NCI-H146 (cell line): ENCODE measurements at places on chromosomes 13 and 19.

DNA sequence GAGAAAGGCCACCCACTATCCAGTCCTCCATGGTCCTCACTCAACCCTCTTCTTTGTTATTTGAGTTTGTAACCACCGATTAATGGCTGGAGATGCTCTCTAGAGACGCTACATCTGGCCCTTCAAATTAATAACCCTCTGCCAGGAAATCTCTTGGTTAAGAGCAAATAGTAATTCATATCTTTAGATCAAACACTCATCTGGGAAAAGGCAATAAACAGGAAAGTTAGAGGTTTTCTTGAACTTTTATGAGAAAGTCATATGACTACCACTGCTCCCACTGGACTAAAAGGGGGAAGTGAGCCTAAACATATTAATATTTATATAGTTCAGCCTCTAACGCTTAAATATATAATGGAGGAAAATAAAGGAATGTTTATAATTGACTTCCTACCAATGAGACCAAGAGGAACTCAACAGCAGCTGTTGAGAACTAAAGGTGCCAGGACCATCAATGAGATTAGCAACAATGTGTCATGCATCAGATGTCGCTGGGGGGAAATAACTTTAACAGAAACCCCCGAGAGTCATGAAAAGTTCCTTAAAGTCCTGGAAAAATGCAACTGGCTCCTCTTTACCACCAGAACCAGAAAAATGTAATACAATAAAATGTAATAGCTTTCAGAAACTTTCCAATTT, 2.7 kb downstream of the TBC1D4 start:
- DNase-seq: no peak

DNA sequence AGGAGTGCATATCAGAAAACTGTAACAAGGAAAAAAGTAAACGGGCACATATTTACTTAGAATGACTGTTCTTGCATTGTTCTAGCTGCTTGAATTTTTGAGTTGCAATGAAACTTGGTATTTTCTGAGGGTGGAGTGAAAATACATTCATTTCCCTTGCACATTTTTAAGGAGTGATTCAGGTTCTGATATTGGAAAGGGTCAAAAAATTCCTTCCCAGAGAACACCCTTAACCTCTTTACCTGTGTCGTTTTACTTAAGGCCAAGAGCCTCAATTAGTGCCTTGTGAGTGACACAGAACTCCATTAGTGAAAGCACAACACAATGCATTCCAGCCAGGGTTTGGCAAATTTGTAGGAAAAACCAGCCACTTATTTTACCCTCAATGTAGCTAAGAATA, 2.3 kb downstream of the ITGBL1 start:
- no peak for DNase-seq

- no peak for DNase-seq
Observed at GRCh38 chr19:32415246-32415645, 9.7 kb downstream of the DPY19L3 start.

- no peak for DNase-seq
Observed at GRCh38 chr13:112907871-112908331, 61.1 kb upstream of the MCF2L start.

GRCh38 chr13:51495316-51495715, 42.5 kb upstream of the INTS6 start:
- DNase-seq: no peak

- DNase-seq: no peak
Observed at GRCh38 chr19:8576273-8576993, 809 bp downstream of the MYO1F start.

DNA sequence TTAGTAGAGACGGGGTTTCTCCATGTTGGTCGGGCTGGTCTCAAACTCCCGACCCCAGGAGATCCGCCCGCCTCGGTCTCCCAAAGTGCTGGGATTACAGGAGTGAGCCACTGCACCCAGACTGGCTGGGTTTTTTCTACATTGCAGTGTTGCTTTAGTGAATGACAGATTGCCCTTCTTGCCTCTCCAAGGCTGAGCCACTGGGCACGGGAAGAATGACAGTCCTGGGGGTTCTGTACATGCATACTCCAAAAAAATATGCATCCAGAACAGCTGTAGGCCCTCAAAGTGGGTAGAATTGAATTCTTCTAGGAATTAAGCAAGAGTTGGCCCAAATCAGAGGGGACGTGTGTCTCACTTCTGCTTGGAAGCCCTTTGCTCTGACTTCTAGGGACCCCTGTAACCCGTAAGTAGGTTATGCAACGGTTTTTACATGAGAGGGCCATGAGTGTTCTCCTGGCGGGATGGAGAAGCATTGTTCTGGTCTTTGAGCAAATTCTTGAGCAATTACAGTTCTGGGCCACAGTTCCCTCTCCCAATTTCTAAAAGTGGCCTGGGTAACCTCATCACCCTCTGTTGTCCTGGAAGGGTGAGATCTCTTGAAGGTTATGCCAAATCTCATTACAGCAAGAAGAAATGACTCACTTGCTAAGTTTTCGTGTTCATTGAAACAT, 3.6 kb downstream of the ACTN4 start:
- DNase-seq: no peak

DNA sequence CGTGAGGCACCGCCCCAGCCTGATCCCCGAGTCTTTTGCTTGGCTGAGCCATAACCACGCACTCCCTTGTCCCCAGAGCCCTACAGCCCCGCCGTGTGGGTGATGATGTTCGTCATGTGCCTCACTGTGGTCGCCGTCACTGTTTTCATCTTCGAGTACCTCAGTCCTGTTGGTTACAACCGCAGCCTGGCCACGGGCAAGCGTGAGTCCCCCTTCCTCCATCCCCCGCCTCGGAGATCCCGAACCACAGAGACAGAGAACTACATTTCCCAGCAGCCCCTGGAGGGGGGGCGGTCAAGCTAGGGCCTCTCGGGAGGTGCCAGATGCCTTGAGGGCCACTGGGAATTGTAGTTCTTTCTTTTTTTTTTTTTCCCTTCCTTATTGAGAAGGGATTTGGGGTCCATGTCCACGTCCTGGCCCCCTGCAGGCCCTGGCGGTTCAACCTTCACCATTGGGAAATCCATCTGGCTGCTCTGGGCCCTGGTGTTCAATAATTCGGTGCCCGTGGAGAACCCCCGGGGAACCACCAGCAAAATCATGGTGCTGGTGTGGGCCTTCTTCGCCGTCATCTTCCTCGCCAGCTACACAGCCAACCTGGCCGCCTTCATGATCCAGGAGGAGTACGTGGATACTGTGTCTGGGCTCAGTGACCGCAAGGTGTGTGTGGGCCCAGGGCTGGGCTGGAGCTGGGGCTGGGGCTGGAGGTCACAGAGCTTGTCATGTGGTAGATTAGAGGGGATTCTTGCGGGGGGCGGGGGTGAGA, 25.9 kb downstream of the GRIN2D start:
- peak; percentile 27 for DNase-seq

GRCh38 chr13:44326961-44327360, 46.7 kb upstream of the SERP2 start:
- no peak for DNase-seq

- DNase-seq: no peak
Observed at GRCh38 chr13:40028446-40028845, 373.0 kb downstream of the COG6 start.

DNA sequence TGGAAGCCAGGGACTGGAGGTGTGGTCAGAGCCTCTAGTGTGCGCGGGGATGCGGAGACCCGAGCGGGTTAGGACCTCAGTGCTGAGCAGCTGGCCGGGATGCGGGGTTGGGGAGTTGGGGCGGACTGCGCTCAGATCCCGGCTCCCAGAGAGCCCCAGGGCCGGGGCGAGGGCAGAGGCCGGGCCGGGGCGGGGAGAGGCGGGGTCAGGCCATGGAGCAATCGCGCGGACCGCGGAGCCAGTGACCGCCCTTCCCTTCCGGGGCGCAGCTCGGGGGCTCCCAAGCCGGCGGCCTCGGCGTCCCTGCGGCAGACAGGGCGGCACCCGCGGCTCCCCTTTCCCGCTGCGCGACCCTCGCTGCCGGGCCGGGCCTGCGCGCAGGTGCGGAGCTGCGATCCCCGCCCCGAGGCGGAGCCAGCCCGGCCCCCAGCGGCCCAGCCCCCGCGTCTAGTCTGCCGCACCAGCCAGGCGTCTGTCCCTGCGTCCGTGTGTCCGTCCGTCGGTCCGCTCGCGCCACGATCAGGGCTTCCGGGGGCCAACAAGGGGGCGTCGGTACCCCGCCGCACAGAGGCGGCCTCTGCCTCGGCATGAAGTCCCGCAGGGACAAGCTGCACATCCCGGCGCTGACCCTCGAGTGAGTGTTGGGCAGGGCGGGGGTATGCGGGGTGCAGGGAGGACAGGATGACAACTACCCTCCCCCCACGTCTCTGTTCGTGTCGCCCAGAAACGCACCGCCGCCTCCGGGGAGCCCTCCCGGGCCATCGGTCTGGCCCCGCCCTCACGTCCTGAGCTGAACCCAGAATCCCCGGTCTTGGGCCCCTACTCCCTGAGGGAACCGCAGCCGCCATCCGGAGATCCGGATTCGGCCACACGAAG, 12.4 kb downstream of the MAST3 start:
- peak; percentile 49 for DNase-seq

- no peak for DNase-seq
Observed at GRCh38 chr13:41694545-41695301, 237.4 kb downstream of the RGCC start.

DNA sequence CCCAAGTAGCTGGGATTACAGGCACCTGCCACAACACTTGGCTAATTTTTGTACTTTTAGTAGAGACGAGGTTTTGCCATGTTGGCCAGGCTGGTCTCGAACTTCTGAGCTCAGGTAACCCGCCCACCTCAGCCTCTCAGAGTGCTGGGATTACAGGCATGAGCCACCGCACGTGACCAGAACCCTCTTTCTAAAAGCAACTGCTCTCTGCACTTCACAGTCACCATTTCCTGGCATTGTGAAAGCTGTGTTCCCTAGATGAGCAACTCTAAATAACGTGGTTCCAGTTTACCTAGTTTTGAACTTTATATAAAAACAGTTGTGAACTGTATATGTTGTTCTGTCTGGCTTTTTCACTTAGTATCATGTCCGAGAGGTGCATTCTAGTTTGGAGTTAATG, 152.9 kb downstream of the SIPA1L3 start:
- no peak for DNase-seq

DNA sequence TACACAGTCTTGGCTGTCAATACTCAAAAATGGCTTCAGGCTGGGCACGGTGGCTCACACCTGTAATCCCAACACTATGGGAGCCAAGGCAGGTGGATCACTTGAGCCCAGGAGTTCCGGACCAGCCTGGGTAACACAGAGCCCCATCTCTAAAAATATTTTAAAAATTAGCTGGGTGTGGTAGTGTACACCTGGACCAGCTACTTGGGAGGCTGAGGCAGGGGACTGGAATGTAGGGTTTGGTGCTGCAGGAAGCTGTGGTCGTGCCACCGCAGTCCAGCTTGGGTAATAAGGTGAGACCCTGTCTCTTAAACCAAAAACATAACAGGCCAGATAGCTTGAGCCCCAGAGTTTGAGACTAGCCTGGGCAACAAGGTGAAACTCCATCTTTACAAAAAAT, 6.7 kb upstream of the CHERP start:
- DNase-seq: no peak

DNA sequence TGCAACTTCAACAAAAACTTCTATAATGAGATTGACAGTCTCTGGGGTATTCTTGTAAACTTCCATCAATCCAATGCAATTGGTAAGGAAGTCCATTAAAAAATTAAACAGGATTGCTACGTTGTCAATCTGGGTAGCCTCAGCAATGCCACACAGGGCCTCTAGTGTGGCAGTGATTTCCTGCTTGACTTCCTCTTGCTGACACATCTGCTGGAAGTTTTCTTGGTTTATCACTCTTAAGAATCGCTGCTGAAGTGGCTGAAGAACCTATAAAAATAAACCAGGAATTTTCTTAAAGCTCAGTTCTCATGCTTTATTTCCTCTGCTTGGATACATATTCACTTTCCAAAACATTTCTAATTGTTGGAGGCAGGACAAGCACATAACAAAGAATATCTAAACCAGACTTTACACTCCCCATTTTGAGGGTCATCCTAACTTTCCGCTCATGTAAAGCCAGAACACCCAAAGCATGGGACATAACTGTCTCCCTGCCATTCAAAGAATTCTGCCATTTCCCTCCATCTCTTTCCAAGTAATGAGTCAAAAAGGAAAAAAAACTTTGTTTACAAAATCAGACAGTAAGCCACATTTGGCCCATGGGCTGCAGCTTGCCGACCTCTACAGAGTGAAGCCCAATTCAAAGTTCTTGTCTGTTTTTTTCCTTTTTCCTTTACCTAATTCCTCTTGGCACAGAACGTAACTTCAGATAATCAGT, 23.2 kb upstream of the EEF1AKMT1 start:
- DNase-seq: no peak

GRCh38 chr19:2236064-2236313, 140 bp downstream of the PLEKHJ1 start:
- DNase-seq: no peak

- no peak for DNase-seq
Observed at GRCh38 chr13:73421310-73421912, 362.6 kb downstream of the KLF5 start.

DNA sequence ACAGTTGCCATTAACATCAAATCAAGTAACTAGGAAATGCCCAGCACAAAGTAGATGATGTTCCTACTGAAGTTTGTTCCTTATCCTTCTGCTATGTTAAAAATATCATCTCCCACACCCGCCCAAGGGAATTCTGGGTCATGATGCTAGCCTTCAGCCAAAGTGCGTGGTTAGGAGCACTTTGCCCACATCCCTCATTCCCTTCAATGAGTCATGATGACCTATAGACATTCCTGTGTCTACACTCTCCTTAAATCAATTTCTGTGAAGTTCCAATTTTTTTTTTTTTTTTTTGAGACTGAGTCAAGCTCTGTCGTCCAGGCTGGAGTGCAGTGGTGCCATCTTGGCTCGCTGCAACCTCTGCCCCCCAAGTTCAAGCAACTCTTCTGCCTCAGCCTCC, 17.0 kb downstream of the RXFP2 start:
- DNase-seq: no peak

DNA sequence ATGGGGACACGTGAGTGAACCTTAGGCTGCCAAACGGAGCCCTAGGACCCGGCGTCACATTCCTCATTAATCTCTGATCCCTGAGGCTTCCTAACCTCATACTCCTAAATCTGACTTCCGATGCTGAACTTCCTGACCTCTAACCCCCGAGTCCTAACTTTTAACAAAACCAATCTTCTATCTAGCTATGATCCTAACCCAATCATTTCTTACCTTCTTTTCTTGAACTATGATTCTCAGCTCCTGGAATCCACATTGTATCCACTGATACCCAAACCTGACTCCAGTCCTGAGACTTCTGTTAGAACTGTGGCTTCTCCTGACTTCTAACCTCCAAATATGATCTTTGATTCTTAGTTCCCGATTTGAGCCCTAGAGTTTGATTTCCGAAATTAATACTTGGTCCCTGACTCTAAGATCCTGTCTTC, 447 bp downstream of the NFKBIB start:
- no peak for DNase-seq

GRCh38 chr13:112464720-112465119, 88.6 kb downstream of the SPACA7 start:
- no peak for DNase-seq
